Uterine smooth muscle cell (primary cell): ENCODE measurements at places on chromosomes 7 and 10. TPM values are rescaled to one million over a fixed set of nuclear protein-coding genes. Genes with fewer than 3 reads are reported as not detected.

The SEMA3C gene
- 233 and 345 TPM in 2 replicates for total RNA-seq

The SRGN gene
- 28.6 and 94.5 TPM in 2 replicates for total RNA-seq

The LIPM gene
- total RNA-seq: not detected in 2 replicates

The CLRN3 gene
- total RNA-seq: not detected in 2 replicates
